ENCODE measurements at places on chromosomes 5 and 9.

DNA sequence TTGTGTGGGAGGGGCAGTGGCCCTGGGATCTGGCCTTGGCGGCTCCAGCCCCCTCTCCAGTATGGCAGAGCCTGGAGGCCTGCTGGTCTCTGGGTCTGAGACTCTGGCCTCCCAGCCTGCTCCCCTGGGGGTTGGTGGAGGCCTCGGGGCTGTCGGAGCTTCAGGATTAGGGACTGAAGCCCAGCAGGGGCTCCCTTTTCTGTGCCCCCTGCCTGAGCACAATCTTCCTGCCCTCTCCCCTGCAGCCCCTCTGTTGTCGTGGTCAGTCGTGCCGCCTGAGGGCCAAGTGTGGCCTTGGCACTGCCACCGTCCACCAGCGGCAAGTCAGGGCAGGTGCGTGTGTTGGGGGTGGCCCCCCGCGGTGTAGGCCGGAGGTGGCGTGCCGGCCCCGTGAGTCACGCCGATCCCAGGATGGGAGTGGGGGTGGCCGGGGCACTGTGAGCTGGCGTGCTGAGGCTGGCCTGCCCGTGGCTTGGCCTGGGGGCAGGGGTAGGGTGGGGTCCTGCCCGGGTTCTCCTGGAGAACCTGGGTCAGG, 53.6 kb downstream of the RXRA start:
- DNase-seq, result no peak

DNA sequence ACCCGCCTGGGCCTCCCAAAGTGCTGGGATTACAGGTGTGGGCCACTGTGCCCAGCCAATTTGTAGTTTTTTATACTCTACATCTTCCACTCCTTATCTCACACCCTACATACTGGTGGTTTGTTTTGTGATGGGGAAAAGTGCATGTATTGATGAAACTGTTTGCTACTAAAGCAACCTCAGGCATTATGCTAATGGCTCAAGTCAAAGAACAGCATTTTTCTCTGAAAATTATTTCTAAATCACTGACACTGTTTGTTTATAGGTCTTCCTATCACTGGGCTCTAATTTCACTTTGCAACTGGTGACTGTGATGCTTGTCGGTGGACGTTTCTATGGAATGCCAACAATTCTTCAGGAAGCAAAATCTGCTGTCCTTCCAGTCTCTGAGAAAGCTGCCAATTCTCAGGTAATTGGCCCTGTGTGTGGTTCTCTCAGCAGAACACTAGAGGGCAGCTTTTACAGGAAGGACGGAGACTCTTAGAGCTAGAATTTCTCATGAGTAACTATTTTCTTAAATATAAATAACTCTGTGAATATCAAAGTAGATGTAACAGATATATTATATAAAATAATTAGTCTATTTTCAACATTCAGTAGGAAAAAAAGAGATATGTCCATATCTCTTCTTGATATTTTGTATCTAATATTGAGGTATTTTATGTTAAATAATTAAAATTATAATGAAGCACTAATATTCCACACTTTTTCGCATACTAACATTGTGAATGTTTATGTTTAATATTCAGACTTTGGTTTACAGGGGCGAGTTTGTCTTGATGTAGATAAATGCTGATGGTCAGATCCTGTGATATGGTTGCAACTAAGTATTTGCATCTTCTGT, 244.1 kb downstream of the ADGRV1 start:
- DNase-seq, result no peak

DNA sequence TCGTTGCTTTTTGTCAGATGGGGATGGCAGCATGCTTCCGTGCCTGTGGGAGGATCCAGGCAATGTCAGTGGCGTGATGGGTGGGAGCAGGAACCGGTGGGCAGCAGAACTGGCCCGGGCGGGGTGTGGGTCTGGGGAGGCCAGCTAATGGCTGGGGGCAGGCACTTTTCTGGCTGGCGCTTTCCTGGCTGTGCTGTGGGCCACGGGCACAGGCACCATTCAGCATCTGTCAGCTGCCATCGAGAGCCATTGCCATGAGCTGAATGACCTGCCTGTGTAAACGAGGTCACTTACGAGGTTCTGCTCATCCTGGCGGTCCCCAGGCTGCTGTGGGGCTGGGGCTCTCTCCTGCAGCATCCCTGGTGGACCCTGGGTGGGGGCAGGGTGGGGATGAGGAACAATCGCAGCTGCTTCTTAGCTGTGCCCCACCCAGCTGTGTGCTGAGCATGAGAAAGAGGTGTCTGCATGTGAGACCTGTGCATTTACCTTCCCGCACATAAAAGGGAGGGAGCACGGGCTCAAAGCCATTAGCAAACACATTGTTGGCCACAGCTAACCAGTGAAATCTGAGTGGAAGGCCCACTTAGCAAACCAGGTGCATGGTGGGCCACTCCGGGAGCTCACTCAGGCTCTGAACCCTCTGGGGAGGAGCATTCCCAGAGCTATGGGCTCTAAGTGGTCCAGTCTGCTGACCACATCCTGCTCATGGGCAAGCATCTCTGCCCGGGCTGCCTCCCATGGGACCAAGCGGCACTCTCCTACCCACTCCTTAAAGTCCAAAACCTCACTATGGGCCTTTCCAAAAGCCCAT, 41.3 kb upstream of the OLFM1 start:
- DNase-seq, result no peak

DNA sequence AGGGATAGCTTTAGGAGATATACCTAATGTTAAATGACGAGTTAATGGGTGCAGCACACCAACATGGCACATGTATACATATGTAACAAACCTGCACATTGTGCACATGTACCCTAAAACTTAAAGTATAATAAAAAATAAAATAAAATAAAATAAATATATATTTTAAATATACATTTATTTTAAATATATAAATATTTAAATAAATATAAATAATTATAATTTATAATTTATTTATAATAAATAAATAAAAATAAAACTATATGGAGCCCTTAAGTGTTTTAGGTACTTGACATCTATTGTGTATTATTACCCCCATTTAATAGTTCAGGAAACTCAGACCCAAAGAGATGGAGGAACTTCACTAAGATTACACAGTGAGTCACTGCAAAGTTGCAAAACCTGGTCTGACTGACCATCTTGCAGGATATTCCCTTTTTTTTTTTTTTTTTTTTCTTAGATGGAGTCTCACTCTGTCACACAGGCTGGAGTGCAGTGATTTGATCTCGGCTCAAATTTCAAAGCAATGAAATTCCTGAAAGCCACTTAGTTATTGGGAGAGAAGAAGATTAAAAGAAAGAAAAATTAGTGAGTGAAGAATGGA, 5.8 kb upstream of the C5orf52 start:
- DNase-seq, result no peak

- no peak for DNase-seq
These were observed 174.5 kb upstream of the PITX1 start for GRCh38 chr5:135208555-135208902.

All from stimulated activated CD4-positive, alpha-beta T cell treated with anti-CD3 and anti-CD28 coated beads, TNF-alpha, amount 100 ng/mL, for 48 hours (primary cell).